ENCODE measurements at places on chromosomes 2 and 18. TPM values are rescaled to one million over a fixed set of nuclear protein-coding genes. Genes with fewer than 3 reads are reported as not detected.
A peak's percentile ranks its signal among the peaks of the same experiment; 100 is the strongest.

Gene PIEZO2
- 7.3 TPM for total RNA-seq

Gene OSR1
- 0.18 TPM for total RNA-seq

Gene GAREM1
- total RNA-seq = 4.8 TPM

Gene TMEM169
- total RNA-seq = 1.5 TPM

Gene AQP12A
- not detected for total RNA-seq

Gene DCAF17
- total RNA-seq = 6.9 TPM

- DNase-seq = no peak
These were observed 1.4 kb upstream of the SIX2 start for GRCh38 chr2:45010702-45011012.

GRCh38 chr2:118246726-118247125, 158.5 kb downstream of the INSIG2 start:
- DNase-seq = peak; percentile 62

- no peak for DNase-seq
These were observed 141.7 kb upstream of the CCDC68 start for GRCh38 chr18:55100817-55101457.

DNA sequence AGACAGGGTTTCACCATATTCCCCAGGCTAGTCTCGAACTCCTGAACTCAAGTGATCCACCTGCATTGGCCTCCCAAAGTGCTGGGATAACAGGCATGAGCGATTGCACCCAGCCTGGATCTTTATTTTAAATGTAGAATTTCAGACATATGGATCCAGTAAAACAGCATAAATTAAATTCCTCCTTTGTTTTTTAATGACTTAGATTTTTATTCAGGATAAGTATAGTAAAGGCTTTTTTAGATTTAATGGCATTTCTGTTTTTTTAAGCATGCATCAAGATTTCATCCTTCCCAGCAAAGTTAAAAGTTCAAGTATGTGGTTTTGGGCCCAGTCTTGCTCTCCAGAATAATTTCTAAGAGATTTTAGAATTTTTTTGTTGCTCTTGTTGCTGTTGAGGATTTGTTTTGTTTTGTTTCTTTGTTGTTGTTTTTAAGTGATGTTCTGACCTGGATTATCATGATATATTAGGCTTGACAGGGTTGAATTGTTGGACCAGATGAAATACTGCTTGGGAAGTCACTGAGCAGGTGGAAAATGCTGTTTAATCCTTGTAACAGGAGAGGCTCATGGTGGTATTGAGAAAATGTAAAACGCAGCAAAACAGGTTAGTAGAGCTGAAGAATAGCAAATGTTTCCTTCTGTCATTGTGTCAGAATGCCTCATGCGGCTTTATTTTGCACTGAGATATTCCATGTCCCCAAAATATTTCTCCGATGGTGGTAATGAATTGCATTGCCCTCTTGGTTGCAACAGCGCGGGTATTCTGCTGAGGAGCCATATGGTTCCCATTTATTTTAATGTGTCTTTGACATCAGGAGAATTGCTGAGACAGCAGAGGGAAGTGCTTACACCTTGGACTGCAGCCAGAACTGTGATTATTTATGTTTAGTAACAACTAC, 147.9 kb downstream of the GALNT3 start:
- no peak for DNase-seq

- DNase-seq = no peak
These were observed 77.4 kb upstream of the TAF1B start for GRCh38 chr2:9765611-9766531.

GRCh38 chr2:170147576-170147975, 30.4 kb upstream of the MYO3B start:
- no peak for DNase-seq

GRCh38 chr2:230520875-230521155, 104.8 kb downstream of the SP100 start:
- no peak for DNase-seq

DNA sequence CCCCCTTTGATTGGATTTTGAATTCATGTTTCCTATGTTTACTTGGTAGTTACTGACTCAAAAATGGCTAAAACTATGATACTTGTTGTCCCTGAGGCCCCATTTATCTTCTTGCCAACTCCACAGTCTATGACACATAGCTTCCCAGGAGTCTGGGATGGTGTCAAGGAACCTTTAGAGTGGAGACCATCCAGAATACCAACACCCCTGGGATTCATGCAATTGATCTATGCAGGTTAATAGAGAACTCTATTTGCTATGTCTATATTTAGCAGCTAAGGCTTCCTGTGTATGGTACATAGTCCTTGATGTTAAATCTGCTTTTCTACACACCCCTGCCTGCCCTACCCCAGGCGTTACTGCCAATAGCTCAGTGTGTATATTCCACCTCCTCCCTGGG, 218.5 kb upstream of the HDAC4 start:
- DNase-seq = no peak

DNA sequence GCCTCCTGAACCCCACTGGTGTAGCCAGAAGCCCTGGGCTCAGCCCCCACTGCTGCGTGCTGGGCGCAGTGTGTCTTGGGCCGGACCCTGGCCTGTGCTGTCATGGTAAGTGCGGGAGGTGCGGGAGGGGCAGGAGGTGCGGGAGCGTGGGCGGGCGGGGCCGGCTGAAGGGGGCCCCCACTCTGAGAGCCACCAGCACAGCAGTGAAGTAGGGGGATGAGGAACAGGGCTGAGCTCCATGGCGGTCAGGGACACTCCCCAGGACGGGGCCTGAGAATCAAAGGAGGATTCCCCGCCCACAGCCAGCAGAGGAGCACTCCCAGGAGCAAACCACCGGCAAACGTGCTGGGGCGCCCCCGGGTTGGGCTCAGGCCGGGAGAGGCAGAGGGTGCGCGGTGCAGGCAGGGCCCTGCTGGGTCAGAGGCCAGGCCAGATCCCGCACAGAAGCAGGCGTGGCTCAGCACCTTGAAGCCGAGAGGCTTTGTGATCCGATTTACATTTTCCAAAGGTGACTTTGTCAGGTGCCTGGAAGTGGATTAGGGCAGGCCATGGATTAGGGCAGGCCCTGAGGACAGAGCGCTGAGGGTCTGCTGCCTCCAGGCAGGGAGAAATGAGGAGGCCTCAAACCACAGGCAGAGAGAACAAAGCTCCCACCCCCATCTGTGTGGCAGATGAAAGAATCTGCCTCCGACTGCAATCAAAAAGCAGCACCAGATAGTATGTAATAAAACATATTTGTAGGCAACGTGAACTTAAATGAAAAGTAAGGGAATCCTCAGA, 152.0 kb upstream of the RAB6C start:
- no peak for DNase-seq

DNA sequence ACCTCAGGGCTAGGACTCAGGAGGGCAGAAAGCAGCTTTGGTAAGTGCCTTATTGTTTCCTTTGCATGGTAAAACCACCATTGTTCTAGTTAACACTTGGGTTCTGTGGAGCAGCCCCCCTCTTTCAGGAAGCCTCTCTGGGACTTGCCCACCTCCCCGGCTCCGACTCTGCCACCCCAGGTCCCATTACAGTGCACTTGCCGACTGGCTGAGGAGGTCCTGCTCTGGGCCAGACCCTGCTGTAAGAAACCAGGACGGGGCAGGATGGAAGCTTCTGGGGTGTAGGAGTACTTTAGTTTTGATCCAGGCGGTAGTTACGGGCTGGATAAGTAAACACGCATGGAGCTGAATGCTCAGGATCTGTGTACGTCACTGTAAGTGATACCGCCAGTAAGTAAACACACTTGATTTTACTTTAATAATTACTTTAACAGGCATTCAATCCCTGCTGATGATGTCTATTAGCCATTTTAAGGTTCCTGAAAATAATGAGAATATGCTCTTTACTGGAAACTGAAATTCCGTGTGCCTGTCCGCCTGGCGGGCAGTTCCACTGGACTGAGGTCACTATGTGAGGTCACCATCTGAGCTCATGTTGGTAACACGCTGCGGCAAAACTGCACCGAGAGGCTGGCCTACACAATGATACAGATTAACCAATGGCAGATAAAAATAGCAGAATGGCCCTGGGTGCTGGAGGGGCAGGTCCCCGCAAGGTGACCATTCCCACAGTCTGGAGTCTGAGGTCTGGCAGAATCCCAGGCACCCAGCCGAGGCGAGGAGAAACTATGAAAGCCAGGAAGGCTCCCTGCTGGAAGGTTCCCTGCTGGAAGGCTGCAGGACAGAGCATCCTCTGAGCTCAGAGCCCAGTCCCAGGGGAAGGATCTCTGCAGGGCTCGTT, 25.2 kb downstream of the HS1BP3 start:
- no peak for DNase-seq

- DNase-seq = no peak
These were observed 239.1 kb downstream of the FAM210A start for GRCh38 chr18:13487237-13487636.

DNA sequence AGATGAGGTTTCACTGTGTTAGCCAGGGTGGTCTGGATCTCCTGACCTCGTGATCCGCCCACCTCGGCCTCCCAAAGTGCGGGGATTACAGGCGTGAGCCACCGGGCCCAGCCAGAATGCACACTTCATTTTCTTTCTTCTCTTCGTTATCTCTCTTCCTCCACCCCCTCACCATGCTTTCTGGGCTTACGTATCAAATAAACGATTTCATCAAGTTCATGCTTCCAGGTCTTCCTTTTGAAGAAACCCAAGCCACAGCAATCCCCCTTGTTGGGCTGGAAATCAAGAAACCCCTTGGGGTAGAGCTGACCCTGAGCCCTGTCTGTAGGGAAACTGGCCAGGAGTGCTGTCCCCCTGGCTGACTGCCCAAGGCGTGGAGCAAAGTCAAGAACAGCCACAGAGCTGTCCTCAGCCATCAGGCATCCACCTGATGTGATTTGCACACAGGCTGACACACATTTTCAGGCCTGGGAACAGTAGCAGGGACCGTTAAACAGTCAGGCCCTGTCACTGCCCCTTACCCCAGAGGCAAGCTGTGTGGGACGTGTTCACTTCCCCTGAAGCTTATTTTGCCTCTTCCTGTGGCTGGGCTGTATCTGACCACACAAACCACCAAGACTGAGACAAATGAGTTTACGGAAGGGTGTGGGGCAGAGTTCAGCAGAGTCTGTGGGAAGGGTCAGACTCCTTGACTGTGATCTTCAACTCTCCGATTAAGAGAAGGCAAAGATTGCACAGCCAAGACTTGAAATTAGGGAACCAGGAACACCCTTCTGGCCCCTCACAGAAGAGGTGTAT, 15.1 kb upstream of the NMUR1 start:
- no peak for DNase-seq

DNA sequence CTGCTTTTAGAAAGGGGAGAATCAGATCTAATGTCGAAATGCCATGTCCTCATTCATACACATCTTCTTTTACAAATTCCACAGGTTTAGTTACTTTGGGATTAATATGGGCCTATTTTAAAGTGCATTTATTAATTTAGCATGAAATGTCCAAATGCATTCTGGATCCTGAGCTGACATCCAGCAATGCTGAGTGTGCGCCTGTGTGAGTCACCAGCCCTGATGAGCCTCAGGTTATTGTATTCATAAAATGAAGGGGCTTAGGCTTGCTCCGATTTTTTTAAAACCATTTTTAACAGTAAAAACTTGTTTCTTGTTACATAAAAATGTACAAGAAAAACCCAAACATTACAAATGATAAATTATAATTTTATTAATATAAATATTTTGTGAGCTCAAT, 94.1 kb downstream of the SH3YL1 start:
- DNase-seq = no peak

DNA sequence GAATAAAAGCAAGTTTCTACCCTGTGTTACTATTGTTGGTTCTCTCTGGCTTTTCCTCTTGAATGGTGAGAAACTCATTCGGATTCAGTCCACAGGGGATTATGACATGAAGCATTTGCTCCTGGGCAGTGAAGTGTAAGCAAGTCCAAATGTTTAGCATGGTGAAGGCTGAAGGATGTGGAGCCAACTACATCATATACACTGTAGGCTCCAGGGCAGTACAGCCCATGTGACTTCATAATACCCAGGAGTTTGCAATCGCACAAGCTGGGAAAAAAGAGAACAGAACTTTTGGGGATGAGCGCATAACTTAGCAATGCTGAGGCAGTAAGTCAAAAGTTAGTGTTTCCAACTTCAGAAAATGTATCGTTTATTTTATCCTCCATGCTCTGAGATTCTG, 695.7 kb upstream of the POU3F3 start:
- DNase-seq = no peak

DNA sequence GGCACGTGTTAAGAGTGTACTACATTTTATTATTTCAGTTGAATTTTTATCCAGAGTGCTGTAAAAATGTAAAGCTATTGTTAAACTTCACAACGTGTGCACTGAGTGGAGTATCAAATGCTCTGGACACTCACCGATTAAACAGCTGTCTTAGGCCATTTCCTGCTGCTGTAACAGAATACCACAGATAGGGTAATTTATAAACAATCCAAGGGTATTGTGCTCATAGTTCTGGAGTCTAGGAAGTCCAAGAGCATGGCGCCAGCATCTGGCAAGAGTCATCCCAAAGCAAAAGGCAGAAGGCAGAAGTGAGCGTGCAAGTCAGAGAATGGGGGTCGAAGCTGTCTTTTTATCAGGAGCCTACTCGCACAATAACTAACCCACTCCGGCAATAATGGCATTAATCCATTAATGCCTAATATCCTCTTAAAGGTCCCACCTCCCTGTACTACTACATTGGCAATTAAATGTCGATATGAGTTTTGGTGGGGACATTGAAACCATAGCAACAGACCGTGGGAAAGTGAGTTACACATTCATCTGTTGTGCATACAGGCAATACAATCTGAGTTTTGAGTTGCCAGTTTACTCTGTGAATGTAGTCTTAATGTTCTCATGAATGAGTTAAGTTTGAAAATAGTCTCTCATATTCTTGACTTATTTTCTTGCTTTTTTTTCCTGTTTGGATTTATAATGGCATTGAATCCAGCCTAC, 64.8 kb downstream of the ARMC9 start:
- no peak for DNase-seq

GRCh38 chr2:74221091-74221490, 22.7 kb downstream of the MTHFD2 start:
- DNase-seq = no peak

GRCh38 chr18:51668101-51668500, 470.6 kb upstream of the MEX3C start:
- peak; percentile 51 for DNase-seq

DNA sequence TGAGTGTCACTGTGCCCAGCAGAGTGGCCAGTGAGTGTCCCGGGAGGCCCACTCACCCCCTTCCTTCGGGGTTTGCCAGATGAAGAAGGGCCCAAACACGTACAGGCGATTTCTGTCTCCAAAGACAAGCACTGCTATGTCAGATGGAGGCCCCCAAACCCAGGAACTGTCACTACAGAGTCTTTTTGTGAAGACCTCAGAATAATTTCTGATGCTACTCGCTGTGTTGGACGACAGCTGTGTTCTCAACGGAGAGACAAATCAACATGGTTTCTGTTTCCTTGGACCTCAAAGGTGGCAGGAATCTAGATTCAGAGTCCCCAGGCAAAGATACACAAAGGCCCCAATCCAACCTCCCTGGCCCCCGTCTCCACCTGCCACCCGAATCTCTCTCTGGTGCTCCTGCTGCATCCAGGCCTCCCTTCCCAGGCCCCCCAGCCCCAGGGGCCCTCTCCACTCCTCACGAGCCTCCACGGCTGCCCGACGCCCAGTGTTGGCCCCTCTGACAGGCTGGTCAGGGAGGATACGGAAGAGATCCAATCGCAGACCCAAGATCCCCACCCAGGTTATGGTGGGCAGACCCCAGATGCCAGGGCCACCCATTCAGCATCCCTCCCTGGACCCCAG, 2.4 kb upstream of the GPR17 start:
- DNase-seq = no peak
